Fibroblast of skin of left biceps (primary cell): ENCODE measurements at places on chromosomes 3 and 15.

DNA sequence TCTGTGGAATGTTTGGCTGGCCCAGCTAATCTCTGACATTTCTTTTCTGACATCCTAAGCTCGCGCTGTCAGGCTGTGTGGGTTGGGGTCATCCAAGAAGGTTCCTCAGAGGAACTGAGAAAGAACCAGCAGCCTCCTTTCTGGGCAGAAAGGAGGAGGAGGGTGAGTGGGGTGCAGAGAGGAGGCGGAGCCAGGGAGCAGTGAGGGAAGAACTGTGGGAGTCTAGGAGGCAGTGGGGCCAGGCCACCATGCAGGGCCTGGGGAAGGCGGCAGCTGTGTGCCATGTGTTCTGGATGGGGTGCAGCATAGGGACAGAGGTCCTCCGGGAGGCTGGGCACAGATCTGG is 5.3 kb downstream of the SEMA7A start:
- DNase-seq: no peak

- no peak for DNase-seq
Measured at GRCh38 chr3:186489507-186489906, 54.7 kb downstream of the CRYGS start.

GRCh38 chr3:23668430-23668904 is 137.3 kb upstream of the UBE2E1 start:
- peak; percentile 76 for DNase-seq

DNA sequence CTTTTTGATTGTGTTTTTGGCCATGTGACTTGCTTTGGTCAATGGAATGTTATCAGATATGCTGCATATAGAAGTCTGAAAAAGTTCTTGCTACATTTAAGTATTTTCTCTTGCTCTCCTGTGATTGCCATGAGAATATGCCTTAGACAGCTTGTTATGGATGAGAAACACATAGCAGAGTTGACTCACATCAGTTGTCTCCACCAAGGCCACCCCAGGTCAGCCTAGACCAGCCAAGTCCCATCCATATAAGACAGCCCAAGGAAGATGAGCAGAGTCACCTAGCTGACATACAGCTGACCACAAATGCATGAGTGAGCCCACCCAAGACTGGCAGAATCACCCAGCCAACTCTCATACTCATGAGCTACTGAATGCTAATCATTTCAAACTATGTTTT is 153.0 kb downstream of the THRB start:
- no peak for DNase-seq

DNA sequence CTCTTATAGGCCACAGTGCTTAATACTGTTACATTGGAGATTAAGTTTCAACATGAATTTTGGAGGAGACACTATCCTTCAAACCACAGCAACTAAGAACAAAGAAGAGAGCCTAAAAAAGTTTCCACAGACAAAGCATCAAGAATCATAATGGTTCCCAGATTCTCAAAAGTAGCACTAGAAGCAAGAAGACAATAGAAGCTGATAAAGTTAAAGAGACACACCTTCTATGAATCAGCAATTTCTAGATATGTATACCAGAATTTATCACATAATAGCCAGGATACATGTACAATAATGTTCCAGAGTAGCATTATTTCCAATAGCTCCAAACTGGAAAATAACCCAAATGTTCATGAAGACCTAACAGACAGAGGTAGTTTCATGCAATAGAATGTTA is 12.2 kb downstream of the NKIRAS1 start:
- DNase-seq: no peak

DNA sequence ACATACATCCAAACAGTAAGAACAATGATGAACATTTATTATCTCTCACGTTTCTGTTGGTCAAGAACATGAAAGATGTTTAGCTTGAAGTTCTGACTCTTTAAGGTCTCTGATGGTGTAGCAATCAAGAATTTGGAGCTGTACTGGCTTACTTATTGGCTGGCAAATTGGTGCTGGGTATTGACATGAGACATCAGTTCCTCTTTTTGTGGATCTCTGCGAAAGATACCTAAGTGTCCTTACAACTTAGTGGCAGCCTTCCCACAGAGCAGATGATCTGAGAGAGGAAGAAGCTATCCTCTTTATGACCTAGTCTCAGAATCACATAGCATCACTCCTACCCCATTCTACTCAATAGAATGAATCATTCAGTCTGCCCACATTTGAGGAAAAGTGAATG is 309.8 kb upstream of the DCBLD2 start:
- no peak for DNase-seq

GRCh38 chr3:72131899-72132298 is 347.0 kb upstream of the PROK2 start:
- no peak for DNase-seq

GRCh38 chr3:30693470-30694120 is 87.2 kb downstream of the TGFBR2 start:
- no peak for DNase-seq

DNA sequence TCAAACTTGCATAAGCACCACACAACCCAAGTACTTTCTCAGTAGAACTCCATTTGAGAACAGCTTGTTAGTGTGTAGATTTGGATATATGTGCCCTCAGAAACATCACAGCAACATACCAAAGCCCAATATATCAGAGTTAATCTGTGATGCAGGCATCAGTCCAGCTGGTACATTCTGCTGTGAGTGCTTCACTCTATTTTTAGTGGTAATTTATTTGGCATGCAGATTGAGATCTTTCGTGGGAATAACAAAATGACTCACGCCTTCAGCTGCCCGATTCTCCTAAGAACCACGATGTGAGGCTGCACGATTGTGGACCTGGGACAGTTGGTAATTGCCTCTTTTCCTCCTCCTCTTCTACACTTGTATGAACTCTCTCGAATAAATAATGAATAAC is 730.7 kb downstream of the SQOR start:
- DNase-seq: peak; percentile 39

- no peak for DNase-seq
Measured at GRCh38 chr3:65762235-65762580, 276.5 kb downstream of the MAGI1 start.

- DNase-seq: no peak
Measured at GRCh38 chr3:185381320-185382058, 18.6 kb downstream of the MAP3K13 start.

DNA sequence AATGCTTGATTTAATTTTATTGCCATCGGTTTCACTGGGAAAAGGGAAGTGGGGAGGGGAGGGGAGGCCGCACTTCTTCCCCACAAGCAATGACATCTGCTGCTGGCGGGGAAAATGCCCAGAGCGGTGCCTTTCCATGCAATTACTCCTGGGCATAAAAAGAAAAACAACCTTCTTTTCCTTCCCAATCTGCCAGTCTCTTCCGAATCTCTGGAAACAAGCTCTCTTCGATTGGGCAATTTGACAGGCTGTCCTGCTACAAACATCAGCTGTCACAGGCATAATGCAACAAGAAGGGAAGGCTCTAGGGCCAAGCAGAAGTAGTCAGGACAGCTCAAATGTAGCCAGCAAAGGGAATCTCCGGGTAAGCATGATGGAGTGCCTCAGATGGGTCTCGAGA is 93.4 kb upstream of the STRIT1 start:
- DNase-seq: no peak

- DNase-seq: no peak
Measured at GRCh38 chr3:53354945-53355498, 7.7 kb upstream of the DCP1A start.

DNA sequence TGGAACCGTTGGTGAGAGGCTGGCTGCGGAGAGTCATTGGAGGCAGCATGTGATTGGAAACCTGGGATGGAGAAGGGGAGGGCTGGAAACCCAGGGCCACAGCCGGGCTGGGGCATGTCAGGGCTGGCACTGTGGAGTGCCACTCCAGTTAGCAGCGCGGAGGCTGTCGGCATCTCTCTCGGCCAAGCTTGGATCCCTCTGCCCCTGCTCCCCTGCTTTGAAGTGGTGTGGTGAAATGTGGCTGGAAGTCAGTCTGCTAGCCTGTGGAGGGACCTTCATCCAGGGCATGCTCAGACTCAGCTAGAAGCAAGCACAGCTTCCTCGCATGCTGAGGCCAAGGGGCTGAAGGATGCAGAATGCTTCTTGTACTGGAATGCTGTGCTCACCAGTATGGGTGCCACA is 13.5 kb downstream of the SLCO3A1 start:
- DNase-seq: no peak

- no peak for DNase-seq
Measured at GRCh38 chr3:157469561-157470294, 33.1 kb downstream of the PTX3 start.

DNA sequence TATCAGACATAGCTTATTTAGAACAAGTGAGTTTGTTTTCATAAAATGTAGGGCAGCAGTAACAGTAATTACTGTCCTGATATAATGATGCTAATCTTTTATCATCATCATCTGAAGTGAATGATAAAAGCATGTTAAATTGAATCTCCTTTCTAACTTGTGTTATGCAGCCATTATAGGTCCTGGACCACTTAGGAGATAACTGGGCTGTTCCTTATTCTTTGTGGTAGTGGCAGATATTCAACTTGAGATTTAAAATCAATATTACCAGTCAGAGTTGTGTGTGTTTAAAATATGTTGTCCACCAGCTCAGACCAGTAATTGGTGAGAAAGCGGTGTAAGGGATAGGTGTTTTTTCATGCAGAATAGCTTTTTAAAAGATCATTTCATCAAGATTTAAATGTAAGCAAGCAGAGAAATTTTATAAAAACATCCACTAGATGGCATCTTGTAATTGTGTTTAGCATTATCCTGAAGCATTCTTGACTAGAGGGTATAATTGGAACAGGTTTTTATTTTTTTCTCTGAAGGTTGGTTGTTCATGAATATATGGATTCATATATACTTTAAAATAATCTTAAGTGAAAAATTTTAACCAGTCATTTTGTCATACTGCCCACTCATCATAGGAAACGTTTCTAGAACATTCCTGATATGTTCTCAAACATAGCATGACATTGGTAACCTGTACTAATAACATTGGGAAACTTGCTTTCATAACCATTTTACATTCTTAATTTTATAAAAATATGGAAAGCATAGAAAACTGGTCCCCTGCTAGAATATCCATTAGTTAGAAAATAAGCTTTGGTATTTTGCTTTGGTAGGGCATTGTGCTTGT is 153.9 kb downstream of the BBX start:
- no peak for DNase-seq

GRCh38 chr15:99409097-99409473 is 156.7 kb upstream of the MEF2A start:
- peak; percentile 15 for DNase-seq

DNA sequence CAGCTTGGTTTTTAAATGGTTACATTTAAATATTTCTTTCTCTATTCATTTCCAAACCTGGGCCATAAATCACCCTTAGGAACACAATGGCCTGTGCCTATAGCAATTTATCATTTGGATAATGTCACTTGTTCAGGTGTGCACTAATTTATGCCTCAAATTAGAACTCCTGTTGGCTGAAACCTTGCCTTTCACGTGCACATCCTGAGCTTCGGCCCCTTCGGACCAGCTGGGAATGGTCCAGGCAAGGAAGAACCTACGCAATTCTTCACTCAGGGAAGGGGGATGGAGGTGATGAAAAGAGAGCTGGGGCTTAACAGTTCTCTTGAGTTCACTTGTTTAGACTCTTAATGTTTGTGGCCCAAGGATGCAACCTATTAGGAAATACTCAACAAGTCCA is 324.1 kb upstream of the ICE2 start:
- DNase-seq: no peak

- DNase-seq: no peak
Measured at GRCh38 chr3:157541506-157542236, 38.5 kb upstream of the VEPH1 start.

- DNase-seq: no peak
Measured at GRCh38 chr3:193711523-193711963, 118.5 kb downstream of the OPA1 start.

DNA sequence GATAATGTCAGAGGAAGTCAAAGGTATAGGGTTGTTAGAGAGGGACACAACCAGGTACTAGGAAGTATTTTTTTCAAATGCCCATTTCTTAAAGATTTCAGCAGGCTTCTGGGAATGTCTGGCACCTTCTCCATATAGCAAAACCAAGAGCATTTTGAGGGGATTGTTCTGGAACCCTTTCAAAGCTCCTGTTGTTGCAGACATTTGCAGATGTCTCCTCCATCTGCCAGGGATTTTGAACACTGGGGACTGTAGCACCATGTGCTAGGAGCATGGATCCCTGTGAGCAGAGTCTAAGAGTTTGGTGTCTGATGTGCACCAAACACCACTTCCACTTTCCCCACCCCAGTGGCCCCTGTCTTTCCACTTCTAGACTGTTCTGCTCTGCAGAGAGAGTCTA is 206.0 kb upstream of the KBTBD8 start:
- no peak for DNase-seq

GRCh38 chr3:72635551-72635950 is 212.7 kb downstream of the SHQ1 start:
- DNase-seq: no peak

DNA sequence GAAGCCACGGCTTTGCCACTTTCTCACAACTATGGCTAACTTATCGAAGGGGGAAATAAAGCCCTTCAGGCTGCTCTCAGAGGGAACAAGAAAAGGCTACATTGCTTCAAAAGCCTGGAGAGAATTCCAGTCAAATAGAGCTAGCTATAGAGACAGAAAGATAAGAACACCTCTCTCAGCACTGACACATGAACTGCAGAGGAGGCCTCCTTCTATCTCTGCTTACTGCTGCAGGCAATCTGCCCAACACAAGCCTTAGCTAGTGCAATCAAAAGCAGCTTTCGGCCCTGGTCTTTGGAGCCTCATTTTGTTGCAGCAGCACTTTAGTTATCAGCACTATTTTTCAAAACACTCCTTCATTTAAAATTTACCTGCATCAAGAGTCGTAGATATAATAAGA is 118.4 kb upstream of the ROBO1 start:
- DNase-seq: no peak

GRCh38 chr15:47866446-47866845 is 149.1 kb downstream of the SEMA6D start:
- DNase-seq: no peak

DNA sequence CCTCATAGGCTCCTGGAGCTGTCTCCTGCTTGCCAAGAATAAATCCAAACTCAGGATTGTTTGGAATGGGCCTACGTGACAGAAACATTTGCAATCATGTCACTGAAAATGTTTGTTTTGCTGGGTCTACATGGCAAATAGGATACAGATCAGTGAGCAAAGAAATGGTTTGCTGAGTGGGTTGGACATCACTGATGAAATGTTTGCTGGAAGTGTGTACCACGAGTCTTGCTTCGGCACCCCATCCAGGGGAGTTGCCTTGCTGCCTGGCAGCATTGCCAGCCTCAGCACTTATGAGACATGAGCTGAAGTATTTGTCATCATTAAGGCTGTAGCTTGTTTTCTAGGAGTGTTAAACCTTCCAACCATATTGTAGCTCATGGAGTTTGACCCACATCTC is 213.3 kb upstream of the CFAP20DC start:
- no peak for DNase-seq

GRCh38 chr15:96160269-96160668 is 170.2 kb upstream of the NR2F2 start:
- DNase-seq: peak; percentile 21

DNA sequence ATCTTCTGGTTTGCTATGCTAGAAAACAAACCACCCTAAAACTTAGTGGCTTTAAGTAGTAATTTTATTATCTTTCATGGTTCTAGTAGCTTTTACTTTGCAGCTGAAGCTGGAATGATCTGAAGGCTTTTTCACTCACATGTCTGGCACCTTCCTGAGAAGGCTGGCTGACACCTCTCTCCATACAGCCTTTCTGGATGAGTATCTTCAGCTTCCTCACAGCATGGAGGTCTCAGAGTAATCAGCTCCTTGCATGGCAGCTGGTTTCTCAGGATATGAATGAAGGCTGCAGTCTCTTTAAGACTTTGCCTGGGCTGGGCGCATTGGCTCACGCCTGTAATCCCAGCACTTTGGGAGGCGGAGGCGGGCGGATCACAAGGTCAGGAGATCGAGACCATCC is 50.0 kb downstream of the TNIK start:
- DNase-seq: no peak
